ENCODE measurements at places on chromosomes 5 and 9. TPM values are rescaled to one million over a fixed set of nuclear protein-coding genes. Genes with fewer than 3 reads are reported as not detected.

MEIKIN gene
- not detected for total RNA-seq

- H3K4me1 ChIP-seq = no peaks in the 10 kb centered on the region
- H3K4me3 ChIP-seq = no peak overlapping the region
- no peaks in the 10 kb centered on the region for H3K36me3 ChIP-seq
- DNase-seq = no peak
- no peaks in the 10 kb centered on the region for H3K27me3 ChIP-seq
- no peak overlapping the region for H3K27ac ChIP-seq
Observed at GRCh38 chr5:39933061-39933460, 508.3 kb upstream of the DAB2 start.

GRCh38 chr5:65695896-65696295 lies 26.0 kb downstream of the SGTB start:
- H3K36me3 ChIP-seq = no peaks in the 10 kb centered on the region
- H3K27ac ChIP-seq = no peak overlapping the region
- DNase-seq = no peak
- no peaks in the 10 kb centered on the region for H3K27me3 ChIP-seq
- no peaks in the 10 kb centered on the region for H3K4me1 ChIP-seq

- peaks cover 24% of the 10 kb centered on the region for H3K4me1 ChIP-seq
- no peak overlapping the region for H3K27ac ChIP-seq
- DNase-seq = peak; percentile 20
- H3K27me3 ChIP-seq = no peaks in the 10 kb centered on the region
Observed at GRCh38 chr5:74241751-74242140, 398.8 kb downstream of the ENC1 start.

- no peak for DNase-seq
- no peak overlapping the region for H3K4me3 ChIP-seq
- no peak overlapping the region for H3K27ac ChIP-seq
- no peaks in the 10 kb centered on the region for H3K4me1 ChIP-seq
Observed at GRCh38 chr5:40572391-40572790, 107.3 kb upstream of the PTGER4 start.

DNA sequence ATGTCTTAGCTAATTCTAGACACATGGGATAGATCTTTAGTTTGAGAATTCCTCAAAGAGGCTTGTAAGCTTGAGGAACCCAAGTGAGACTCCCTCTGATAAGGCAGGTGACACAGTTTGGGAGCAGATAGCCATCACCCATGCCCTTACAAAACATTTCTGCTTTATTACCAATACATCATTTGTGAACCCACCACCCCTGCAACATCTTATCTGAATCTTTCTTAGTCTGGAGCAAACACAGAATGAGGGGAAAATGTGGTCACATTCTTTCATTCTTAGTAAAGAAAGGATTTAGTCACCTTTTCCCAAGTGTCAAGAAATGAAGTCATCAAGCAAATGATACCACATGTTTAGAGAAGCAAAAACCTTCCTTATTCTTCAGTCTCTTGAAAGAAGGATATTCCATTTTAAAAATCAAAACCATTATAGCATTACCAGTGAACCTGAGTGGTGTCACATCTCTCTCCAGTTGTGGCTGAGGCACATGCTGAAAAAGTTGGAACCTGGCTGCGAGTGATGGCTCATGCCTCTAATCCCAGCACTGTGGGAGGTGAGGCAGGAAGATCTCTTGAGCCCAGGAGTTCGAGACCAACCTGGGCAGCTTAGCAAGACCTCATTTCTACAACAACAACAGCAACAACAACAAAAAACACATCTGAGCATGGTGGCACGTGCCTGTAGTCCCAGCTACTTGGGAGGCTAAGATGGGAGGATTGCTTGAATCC lies 65.9 kb downstream of the PRKACG start:
- H3K27me3 ChIP-seq = no peaks in the 10 kb centered on the region
- H3K4me1 ChIP-seq = no peaks in the 10 kb centered on the region
- no peak for DNase-seq
- H3K36me3 ChIP-seq = no peaks in the 10 kb centered on the region
- no peak overlapping the region for H3K27ac ChIP-seq
- H3K4me3 ChIP-seq = no peak overlapping the region

DNA sequence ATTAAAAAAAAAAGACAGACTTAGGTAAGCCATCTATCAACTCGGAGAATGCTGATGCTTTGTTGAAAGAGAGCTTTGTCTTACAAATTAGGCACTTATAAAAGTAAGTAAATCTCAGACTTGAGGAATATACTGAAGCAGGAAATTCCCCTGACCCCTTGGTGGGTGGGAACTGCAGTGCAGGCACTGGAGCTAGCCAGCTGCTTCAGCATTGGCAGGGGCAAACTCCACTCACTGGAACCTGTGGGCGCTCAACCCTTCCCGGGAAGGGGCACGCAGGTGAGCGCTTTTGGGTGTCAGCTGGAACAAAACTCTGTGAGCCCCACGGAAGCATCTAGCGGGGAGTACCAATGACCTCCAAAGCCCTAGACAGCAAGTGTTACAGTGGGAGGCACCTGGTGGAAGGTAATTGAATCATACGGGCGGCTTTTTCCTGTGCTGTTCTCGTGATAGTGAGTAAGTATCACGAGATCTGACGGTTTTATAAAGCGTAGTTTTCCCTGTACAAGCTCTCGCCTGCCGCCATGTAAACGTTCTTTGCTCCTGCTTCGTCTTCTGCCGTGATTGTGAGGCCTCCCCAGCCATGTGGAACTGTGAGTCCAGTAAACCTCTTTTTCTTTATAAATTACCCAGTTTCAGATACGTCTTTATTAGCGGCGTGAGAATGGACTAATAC lies 628.0 kb upstream of the CDH18 start:
- H3K4me3 ChIP-seq = no peak overlapping the region
- no peaks in the 10 kb centered on the region for H3K27me3 ChIP-seq
- H3K27ac ChIP-seq = no peak overlapping the region
- no peaks in the 10 kb centered on the region for H3K4me1 ChIP-seq
- H3K36me3 ChIP-seq = no peaks in the 10 kb centered on the region
- no peak for DNase-seq
